Glutamatergic neuron (in vitro differentiated cells): ENCODE measurements at places on chromosomes 11 and 22.
A peak's percentile ranks its signal among the peaks of the same experiment; 100 is the strongest.

GRCh38 chr11:45930031-45930794 lies 7.8 kb downstream of the LARGE2 start:
- H3K4me3 ChIP-seq: no peak overlapping the region
- no peak overlapping the region for H3K27ac ChIP-seq
- H3K36me3 ChIP-seq: peaks cover 5% of the 10 kb centered on the region

DNA sequence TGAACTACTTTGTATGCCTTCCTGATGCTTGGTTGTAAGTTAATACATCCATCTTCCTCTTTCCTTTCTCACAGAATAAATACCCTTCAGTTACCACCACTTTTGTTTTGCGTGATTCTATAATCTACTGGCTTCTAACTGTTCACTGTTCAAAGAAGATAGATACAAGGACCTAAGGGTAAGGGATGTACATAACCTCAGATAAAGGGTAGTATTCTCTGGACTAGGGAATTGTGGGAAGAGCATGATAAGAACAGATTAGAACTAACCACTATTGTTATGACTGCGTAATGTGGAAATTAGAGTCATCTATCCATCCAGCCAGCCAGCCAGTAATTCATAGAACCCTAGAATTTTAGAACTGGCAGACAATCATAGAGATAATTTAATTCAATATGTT lies 36.4 kb downstream of the MAP6 start:
- H3K4me3 ChIP-seq: peak overlapping the region; percentile 6
- H3K27me3 ChIP-seq: peaks cover 10% of the 10 kb centered on the region
- no peak for DNase-seq
- H3K27ac ChIP-seq: peak overlapping the region; percentile 69
- no peaks in the 10 kb centered on the region for H3K36me3 ChIP-seq

DNA sequence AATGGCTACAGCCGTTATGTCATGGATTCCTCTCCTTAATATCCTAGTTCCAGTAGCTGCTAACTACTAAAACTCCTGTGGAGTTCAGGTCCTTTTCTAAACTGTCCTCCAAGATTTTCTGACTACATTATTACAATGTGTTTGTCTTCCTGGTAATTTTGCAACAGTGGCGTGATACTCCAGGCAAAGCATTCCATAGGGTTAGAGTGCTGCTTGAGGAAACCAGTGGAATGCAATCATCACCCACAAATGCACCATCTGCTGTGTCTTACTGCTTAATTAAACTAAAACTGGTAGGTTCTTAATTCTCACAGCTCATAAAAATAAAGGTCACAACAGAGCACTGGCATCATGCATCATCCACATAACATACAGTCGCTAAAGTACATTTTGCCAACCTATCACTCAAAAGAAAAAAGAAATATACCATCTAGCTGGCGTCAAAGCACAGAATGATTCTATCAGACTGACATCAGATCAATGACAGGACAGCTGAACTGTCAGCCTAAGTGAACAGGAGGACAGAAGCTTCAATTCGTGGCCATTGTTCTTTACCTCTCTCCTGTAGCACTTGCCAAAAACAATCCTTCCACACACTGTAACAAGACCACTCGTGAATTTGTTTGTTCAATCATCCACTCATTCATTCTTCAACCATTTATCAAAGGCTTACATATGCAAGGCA lies 182.5 kb downstream of the CADM1 start:
- no peak for DNase-seq
- peaks cover 69% of the 10 kb centered on the region for H3K4me1 ChIP-seq
- H3K27ac ChIP-seq: peak overlapping the region; percentile 97

DNA sequence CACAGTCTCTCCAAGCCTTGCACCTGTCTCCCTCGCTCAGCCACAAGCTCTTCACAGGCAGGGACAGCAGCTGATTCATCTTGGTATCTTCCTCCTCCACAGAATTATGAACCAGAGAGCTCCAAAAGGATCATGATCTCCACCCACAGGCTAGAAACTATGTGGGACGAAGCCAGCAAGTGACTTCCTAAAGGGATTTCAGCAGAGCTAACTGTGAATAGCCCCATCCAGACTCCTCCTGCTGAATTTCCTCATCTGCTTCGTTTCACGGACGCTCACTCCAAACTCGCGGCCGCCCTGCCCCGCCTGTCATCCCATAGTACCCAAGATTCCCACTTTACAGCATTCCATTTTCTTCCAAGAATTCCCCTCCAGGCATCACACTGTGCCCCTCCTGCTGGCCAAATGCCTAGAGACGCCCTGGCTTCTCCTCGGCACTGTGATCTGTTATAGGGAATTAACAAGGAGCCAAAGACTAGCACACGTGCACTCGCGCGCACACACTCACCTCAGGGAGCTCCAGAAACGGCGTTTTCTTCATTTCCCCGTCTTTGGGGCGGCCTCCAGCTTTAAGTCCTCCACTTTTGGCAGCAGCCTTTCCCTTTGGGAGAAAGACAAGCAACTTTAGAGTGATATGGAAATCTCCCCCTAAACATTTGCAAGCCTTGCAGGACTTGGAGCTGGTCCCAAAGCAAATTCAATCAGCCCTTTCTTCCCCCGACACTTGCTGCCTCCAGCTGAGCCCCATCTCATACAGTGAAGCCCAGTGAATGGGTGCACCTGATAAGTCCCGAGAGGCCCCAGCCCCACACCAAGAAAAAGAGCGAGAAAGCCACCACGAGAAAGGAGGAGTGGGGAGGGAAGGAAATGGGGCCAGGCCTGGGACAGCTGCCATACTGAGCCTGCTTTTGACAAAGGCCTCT lies 35.5 kb downstream of the SPATA19 start:
- no peak overlapping the region for H3K4me3 ChIP-seq
- no peaks in the 10 kb centered on the region for H3K4me1 ChIP-seq

DNA sequence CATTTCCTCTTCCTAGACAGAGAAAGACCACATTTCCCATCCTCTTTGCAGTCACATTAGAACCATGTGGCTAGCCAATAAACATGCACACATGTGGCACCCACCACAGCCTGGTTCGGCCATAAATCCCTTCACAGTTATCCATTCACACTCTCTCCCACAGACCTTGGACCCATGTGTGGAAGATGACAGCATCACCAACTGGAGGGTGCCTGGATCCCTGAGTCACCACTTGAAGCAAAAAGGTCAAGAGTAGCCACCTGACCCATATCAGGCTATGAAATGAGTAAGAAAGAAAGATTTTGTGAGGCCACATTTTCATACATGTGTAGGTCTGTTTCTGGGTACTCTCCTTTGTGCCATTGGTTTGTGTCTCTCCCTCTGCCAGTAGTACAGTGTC lies 9.0 kb upstream of the TMEM121B start:
- DNase-seq: no peak
- H3K27ac ChIP-seq: no peak overlapping the region
- H3K36me3 ChIP-seq: no peaks in the 10 kb centered on the region
- H3K27me3 ChIP-seq: no peaks in the 10 kb centered on the region
- peaks cover 6% of the 10 kb centered on the region for H3K4me1 ChIP-seq

DNA sequence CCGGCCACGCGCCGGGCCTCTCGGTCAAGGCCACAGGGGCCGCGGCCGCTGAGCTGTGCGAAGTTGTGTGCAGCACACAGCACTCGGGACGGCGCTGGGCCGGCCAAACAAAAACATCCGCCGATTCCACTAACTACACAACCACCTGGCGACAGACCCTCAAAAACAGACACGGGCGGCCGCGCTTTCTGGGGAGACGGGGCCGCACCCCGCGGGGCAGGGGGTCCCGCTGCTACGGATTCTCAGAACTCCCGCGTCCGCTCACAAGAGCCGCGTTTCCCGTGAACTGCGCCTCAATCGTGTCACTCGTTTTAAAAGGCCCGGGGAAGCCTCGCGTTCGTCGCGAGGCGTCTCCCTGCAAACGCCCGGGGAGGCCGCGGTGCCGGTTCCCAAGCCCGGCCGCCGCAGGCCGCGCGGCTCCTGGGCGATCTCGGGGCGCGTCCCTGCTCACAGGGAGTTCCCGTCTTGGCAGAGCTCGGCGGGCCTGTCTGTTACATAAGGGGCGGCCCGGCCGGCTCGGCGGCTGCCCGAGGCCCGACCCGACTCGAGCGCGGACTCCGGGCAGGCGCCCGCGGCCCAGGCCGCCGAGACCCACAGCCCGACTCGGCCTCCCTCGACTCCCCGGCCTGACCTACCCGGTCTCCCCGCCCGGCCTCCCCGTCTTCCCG lies 936 bp downstream of the BRD1 start:
- DNase-seq: peak; percentile 47
- H3K36me3 ChIP-seq: peaks cover 17% of the 10 kb centered on the region
- H3K4me1 ChIP-seq: peaks cover 26% of the 10 kb centered on the region
- peaks cover 21% of the 10 kb centered on the region for H3K27me3 ChIP-seq

GRCh38 chr22:44395118-44396005 lies 82.6 kb upstream of the SHISAL1 start:
- no peak for DNase-seq
- no peaks in the 10 kb centered on the region for H3K36me3 ChIP-seq
- no peak overlapping the region for H3K4me3 ChIP-seq
- H3K4me1 ChIP-seq: peaks cover 3% of the 10 kb centered on the region
- no peak overlapping the region for H3K27ac ChIP-seq

DNA sequence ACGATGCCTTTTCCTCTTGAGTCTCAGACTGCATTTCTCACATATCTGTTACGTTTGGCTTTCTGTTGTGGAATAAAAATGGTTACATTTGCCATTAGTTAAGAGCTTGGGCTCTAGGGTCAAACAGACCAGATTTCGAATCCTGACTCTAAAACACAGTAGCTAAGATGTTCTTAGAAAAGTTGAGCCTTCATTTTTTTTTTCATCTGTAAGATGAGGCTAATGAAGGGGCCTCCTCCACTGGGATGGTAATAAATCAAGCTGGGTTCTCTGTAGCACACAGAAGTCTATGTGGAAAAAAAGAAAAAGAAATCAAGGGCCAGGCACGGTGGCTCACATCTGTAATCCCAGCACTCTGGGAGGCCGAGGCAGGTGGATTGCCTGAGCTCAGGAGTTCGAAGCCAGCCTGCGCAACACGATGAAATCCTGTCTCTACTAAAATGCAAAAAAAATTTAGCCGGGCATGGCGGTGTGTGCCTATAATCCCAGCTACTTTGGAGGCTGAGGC lies 49.9 kb upstream of the CAPRIN1 start:
- peaks cover 11% of the 10 kb centered on the region for H3K27me3 ChIP-seq
- no peak overlapping the region for H3K4me3 ChIP-seq
- no peak overlapping the region for H3K27ac ChIP-seq
- peaks cover 16% of the 10 kb centered on the region for H3K4me1 ChIP-seq
- no peak for DNase-seq
- H3K36me3 ChIP-seq: no peaks in the 10 kb centered on the region

GRCh38 chr11:121207485-121208115 lies 85.0 kb upstream of the SC5D start:
- H3K4me1 ChIP-seq: no peaks in the 10 kb centered on the region
- H3K4me3 ChIP-seq: no peak overlapping the region
- no peaks in the 10 kb centered on the region for H3K36me3 ChIP-seq
- no peak for DNase-seq
- H3K27me3 ChIP-seq: peaks cover 3% of the 10 kb centered on the region
- H3K27ac ChIP-seq: no peak overlapping the region

DNA sequence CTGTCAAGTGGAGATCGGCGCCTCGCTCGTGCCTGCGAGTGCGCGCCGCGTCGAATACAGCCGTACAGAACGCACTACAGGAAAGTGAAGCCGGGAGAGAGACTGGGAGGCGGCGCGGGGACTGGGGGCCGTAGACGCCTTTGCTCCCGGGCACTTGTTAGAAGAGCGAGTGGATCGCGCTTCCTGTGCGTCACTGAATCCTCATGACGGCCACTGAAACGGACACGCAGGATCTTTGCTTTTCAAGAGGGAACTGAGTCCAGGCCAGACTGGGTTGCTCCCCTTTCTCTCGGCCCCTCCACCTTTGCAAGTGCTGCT lies 314 bp downstream of the RIC8A start:
- DNase-seq: no peak
- peaks cover 4% of the 10 kb centered on the region for H3K36me3 ChIP-seq
- peak overlapping the region; percentile 94 for H3K27ac ChIP-seq
- H3K4me1 ChIP-seq: no peaks in the 10 kb centered on the region
- H3K4me3 ChIP-seq: peak overlapping the region; percentile 97

- DNase-seq: no peak
- no peak overlapping the region for H3K4me3 ChIP-seq
- H3K27me3 ChIP-seq: peaks cover 10% of the 10 kb centered on the region
- H3K36me3 ChIP-seq: no peaks in the 10 kb centered on the region
Measured at GRCh38 chr11:75200051-75200450, 40.5 kb upstream of the TPBGL start.

GRCh38 chr11:61611309-61611708 lies 30.4 kb upstream of the SYT7 start:
- H3K4me3 ChIP-seq: peak overlapping the region; percentile 23
- peaks cover 22% of the 10 kb centered on the region for H3K27me3 ChIP-seq
- peak overlapping the region; percentile 97 for H3K27ac ChIP-seq
- H3K36me3 ChIP-seq: no peaks in the 10 kb centered on the region
- peak; percentile 82 for DNase-seq

DNA sequence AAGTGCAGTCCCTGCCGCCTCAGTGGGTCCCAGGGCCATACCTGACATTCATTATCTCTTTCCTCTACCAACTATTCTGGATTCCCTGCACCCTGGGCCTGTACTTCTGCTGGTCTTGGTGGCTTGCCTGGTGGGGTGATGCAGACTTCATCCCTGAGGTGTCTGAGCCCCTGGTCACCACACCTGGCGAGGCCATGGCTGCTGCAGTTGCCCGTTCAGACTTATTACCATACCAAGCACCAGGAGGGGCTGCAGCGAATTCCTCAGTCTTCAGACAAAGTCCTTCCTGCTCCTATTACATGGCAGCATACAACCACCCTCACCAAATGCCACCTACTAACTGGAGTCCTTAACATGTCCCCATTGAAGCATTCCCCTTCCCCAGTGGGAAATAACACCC lies 73.0 kb upstream of the SLC22A12 start:
- no peak overlapping the region for H3K4me3 ChIP-seq
- H3K36me3 ChIP-seq: peaks cover 23% of the 10 kb centered on the region

DNA sequence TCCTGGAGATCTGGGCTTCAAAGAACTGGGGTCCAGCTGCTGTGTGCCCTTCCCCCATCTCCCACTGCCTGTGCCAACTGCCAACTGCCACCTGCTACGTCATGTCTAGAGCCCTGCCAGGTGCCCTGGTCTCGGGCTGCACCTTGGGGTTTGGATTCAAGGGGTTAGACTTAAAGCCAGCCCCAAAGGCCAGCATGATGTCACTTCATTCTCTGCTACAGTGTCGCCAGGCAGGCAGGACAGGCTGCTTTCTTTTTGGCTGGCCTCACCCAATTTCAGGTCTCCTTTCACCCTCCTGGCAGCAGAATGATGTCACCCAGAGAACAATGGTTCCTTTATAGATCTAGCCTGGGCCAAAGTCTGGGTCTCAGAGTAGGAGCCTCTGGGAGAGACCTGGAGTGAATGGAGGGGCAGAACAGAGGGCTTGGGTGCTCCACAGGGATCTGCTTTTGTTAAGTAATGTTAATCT lies 79.5 kb upstream of the CRYBB3 start:
- peaks cover 20% of the 10 kb centered on the region for H3K4me1 ChIP-seq
- no peak for DNase-seq
- H3K4me3 ChIP-seq: no peak overlapping the region
